ENCODE measurements at places on chromosomes 1 and 21.

- no peaks in the 10 kb centered on the region for H3K36me3 ChIP-seq
- H3K4me3 ChIP-seq = no peak overlapping the region
- no peaks in the 10 kb centered on the region for H3K4me1 ChIP-seq
Observed at GRCh38 chr1:31683997-31684396, 19.8 kb downstream of the COL16A1 start.

- H3K4me1 ChIP-seq = no peaks in the 10 kb centered on the region
- DNase-seq = no peak
- H3K4me3 ChIP-seq = no peak overlapping the region
- H3K27ac ChIP-seq = no peak overlapping the region
Observed at GRCh38 chr21:42213082-42213774, 5.7 kb upstream of the ABCG1 start.

- no peaks in the 10 kb centered on the region for H3K27me3 ChIP-seq
- no peak for DNase-seq
- peaks cover 3% of the 10 kb centered on the region for H3K4me1 ChIP-seq
- H3K36me3 ChIP-seq = no peaks in the 10 kb centered on the region
- no peak overlapping the region for H3K4me3 ChIP-seq
Observed at GRCh38 chr1:229158341-229158921, 112.5 kb upstream of the RAB4A start.

DNA sequence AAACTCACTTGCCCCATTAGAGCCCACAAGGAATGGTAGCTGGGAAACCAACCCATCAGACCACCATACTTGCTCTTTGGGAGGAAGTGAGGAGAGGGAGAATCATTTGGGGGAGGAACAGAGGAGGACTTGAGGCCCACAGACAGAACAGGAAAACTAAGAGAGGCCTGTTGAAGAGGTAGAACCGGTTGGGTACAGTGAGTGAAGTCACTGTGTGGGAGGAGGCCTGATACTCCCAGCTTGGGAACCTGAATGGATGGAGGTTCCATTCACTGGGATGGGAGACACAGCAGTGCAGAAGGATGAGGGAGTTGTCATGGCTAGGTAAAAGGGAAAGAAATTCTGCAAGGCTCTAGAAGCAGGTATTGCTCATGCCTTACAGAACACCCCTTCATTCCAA lies 63.4 kb upstream of the PSEN2 start:
- H3K27me3 ChIP-seq = no peaks in the 10 kb centered on the region
- H3K4me3 ChIP-seq = no peak overlapping the region
- no peak overlapping the region for H3K27ac ChIP-seq
- no peak for DNase-seq
- H3K4me1 ChIP-seq = peaks cover 59% of the 10 kb centered on the region

GRCh38 chr1:204873714-204874113 lies 3.1 kb downstream of the NFASC start:
- H3K4me1 ChIP-seq = peaks cover 54% of the 10 kb centered on the region
- DNase-seq = no peak
- no peaks in the 10 kb centered on the region for H3K27me3 ChIP-seq
- H3K4me3 ChIP-seq = no peak overlapping the region
- no peak overlapping the region for H3K27ac ChIP-seq
- H3K36me3 ChIP-seq = peaks cover 10% of the 10 kb centered on the region

GRCh38 chr1:151714820-151715725 lies 1.5 kb downstream of the CELF3 start:
- H3K27me3 ChIP-seq = no peaks in the 10 kb centered on the region
- no peaks in the 10 kb centered on the region for H3K4me1 ChIP-seq
- H3K27ac ChIP-seq = no peak overlapping the region
- H3K36me3 ChIP-seq = no peaks in the 10 kb centered on the region
- DNase-seq = no peak

GRCh38 chr1:94925004-94925403 lies 1.9 kb downstream of the CNN3 start:
- H3K4me3 ChIP-seq = peak overlapping the region; percentile 92
- peak overlapping the region; percentile 98 for H3K27ac ChIP-seq
- H3K36me3 ChIP-seq = peaks cover 41% of the 10 kb centered on the region
- H3K4me1 ChIP-seq = peaks cover 11% of the 10 kb centered on the region

- no peak overlapping the region for H3K27ac ChIP-seq
- no peaks in the 10 kb centered on the region for H3K36me3 ChIP-seq
- no peak for DNase-seq
- no peak overlapping the region for H3K4me3 ChIP-seq
Observed at GRCh38 chr1:245648749-245649522, 494.2 kb downstream of the KIF26B start.

DNA sequence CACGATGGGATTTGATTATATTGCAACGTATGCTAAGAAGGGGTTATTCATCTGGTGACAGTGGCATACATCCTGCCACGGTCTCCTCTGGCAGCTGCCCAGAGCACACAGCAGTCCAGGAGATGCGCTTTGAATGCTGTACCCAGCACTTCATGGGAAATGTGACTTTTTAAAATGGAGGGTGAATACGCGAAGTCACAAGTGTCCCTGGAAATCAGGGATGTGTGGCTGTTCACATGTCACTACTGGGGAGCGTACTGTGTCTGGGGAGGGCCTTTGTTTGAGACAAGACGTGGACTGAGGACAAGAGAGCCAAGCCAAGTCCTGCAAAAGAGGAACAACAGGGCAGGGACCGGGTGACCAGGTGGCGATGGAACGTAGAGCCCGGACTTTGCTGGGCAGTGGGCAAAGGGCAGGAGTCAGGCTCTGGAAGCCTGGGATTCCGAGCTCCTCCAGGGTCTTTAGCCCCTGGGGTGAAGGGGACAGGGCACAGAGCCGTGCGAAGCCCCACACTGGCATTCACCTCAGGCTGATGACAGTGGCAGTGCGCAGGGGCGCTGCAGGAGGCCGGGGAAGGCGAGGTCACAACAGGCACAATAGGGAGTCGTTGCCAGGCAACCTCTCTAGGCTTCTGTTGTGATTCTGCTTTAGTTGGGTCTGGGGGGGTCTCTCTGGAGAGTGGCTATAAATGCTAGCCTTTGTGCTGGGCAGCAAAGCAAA lies 11.4 kb upstream of the ZBTB21 start:
- no peak overlapping the region for H3K4me3 ChIP-seq
- H3K36me3 ChIP-seq = no peaks in the 10 kb centered on the region
- DNase-seq = no peak
- H3K27me3 ChIP-seq = no peaks in the 10 kb centered on the region

GRCh38 chr1:57133686-57134085 lies 167.9 kb upstream of the C8B start:
- no peaks in the 10 kb centered on the region for H3K36me3 ChIP-seq
- no peaks in the 10 kb centered on the region for H3K27me3 ChIP-seq
- H3K4me1 ChIP-seq = no peaks in the 10 kb centered on the region
- H3K4me3 ChIP-seq = no peak overlapping the region

- H3K27ac ChIP-seq = peak overlapping the region; percentile 88
- 0 out of 2 replicates have a peak, but pooled peaks cover 4% of the 10 kb centered on the region for H3K4me1 ChIP-seq
- H3K27me3 ChIP-seq = no peaks in the 10 kb centered on the region
- DNase-seq = peak; percentile 47
Observed at GRCh38 chr1:19209439-19209989, 552 bp downstream of the UBR4 start.

- no peak overlapping the region for H3K27ac ChIP-seq
- peaks cover 8% of the 10 kb centered on the region for H3K27me3 ChIP-seq
- H3K4me3 ChIP-seq = no peak overlapping the region
- peak; percentile 2 for DNase-seq
Observed at GRCh38 chr1:2611621-2612437, 21.0 kb downstream of the MMEL1 start.

DNA sequence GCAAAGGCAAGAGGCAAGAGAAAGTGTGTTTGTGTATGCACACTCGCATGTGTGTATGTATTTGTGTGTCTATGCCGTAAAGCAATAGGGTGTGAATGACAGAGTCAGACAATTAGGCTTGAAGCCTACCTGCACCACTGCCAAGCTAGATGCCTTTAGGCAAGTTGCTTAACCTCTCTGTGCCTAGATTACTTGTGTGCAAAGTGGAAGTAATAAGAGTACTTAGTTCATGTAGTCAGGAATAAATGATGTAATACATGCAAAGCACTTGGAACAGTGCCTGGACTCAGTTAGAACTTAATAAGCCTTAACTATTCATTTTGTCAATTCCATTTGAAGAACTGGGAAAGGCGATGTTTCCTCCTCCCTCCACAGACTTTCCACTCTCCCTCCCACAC lies 31.7 kb downstream of the LAMB3 start:
- H3K27ac ChIP-seq = no peak overlapping the region
- peaks cover 24% of the 10 kb centered on the region for H3K36me3 ChIP-seq
- H3K4me3 ChIP-seq = no peak overlapping the region
- no peak for DNase-seq
- H3K27me3 ChIP-seq = no peaks in the 10 kb centered on the region
- H3K4me1 ChIP-seq = peaks cover 13% of the 10 kb centered on the region

- DNase-seq = no peak
- H3K27me3 ChIP-seq = no peaks in the 10 kb centered on the region
- no peaks in the 10 kb centered on the region for H3K36me3 ChIP-seq
- H3K27ac ChIP-seq = no peak overlapping the region
Observed at GRCh38 chr1:87958716-87959115, 630.0 kb downstream of the LMO4 start.

DNA sequence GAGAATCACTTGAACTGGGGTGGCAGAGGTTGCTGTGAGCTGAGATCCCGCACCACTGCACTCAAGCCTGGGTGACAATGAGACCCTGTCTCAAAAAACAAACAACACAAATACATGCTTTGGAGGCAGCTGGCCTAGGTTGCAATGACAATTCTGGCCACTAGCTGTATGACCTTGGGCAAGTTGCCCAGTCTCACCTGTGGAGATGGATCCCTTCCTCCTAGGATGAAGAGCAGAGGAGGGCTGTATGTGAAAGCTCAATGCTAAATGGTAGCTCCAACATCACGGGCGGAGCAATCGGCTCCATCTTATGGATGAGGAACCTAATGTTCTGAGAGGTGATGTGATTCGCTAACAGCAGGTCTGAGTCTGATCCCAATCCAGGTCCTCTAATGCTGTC lies 20.6 kb downstream of the ADORA1 start:
- peaks cover 24% of the 10 kb centered on the region for H3K36me3 ChIP-seq
- DNase-seq = no peak
- H3K4me1 ChIP-seq = peaks cover 11% of the 10 kb centered on the region
- H3K27ac ChIP-seq = no peak overlapping the region
- no peaks in the 10 kb centered on the region for H3K27me3 ChIP-seq
- no peak overlapping the region for H3K4me3 ChIP-seq

DNA sequence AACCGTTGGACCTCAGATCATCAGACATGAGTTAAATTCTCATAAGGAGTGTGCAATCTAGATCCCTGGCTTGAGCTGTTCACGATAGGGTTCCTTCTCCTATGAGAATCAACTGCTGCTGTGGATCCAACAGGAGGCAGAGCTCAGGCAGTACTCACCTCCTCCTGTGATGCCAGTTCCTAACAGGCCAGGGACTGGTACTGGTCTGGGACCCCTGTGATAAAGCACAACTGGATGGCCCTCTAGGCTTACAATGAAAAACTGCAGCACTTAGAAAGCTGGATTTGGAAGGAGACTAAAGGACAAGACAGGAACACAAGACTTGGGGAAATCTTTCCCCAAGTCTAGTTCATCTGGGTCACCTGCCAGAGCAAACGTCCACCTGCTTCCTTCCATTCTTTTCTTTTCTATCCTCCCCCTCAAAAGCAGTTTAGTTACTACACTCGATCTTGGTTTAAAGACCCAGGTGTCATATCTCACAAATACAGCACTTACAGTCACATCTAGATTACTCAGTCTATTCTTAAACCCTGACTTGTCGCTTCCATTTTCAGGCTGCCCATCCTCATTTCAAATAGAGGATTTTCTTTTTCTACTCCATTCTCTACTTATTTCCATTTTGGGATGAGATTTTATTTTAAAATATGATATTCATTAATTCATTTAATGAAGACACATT lies 59.8 kb downstream of the PTPN14 start:
- H3K4me3 ChIP-seq = no peak overlapping the region
- no peak for DNase-seq
- no peaks in the 10 kb centered on the region for H3K36me3 ChIP-seq

GRCh38 chr1:93738075-93738622 lies 56.5 kb upstream of the BCAR3 start:
- H3K27ac ChIP-seq = peak overlapping the region; percentile 76
- peak; percentile 68 for DNase-seq
- no peaks in the 10 kb centered on the region for H3K36me3 ChIP-seq
- H3K4me1 ChIP-seq = peaks cover 53% of the 10 kb centered on the region

DNA sequence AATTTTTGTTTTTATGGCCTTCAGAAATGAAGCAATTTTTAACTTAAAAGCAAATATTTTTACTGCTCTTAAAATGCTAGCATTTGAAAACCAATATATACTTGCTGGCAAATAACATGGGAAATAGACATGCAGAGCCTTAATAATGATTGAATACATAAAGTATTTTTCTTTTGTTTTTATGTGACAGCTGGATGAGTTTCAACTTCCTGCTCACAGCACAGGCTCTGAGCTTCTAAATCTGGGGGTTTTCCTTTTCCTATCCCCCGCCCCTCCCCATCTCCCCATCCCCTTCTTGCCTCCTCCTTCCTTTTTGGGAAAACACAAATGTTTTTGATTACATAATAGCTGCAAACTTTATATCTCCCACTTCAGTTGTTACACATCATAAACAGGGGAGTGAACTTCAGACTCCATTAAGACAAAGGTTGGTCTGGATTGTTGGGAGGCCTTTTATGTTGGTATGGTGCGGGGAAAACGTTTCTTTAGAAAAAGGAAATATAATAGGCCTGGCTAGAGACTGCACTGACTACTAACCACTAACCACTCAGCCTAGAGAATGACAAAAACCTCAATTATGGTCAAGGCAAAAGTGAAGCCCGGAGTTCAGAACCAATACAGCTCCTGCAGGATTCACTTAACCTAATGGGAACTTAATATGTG lies 116.1 kb upstream of the GORAB start:
- H3K4me3 ChIP-seq = no peak overlapping the region
- no peak for DNase-seq
- no peaks in the 10 kb centered on the region for H3K4me1 ChIP-seq
- no peaks in the 10 kb centered on the region for H3K36me3 ChIP-seq

DNA sequence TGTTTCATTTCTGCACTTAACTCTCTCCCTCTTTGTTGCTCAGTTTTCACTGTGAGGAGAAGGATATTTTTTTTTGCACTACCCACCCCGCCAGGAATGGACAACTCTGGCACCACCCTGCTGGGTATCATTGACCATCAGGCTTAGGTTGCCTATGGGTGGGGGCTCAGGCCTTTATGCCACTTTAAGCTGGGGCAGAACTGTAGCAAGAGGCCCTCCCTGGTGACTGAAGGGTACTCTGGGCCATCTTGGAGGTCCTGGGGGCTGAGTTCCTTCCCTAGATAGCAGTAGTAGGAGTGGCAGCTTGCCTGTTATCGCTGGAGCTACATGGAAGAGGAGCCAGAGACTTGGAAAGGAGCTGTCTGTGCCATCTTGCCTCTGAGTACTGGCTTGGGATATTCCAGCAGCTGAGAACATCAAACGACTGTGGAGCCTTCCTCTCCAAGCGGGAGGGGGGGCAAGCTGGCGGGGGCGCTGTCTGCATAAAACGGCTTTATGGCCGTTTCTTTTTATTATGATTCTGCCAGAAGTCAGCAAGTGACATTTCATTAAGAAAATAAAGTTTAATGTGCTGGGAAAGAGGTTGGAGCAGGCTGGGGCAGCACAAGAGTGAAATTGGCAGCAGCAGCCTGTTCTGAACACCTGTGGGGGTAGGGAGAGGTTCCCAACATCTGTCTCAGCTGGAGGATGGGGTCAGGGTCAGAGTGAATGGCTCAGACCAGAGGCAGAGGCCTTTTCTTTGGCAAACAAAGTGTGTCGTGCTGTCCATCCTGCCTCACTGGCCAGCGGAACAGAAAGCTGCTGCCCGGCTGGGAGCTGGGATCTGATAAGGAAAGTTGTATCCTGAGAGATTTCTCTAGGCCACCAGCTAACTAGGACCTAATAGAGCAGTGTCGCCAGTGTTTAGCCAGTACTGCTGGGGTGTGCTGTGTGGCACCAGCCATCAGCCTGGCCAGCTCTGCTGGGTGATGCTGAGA lies 32.9 kb downstream of the TMEM53 start:
- H3K27me3 ChIP-seq = no peaks in the 10 kb centered on the region
- peaks cover 44% of the 10 kb centered on the region for H3K4me1 ChIP-seq
- H3K27ac ChIP-seq = no peak overlapping the region
